ENCODE measurements at places on chromosomes 13 and 19.

DNA sequence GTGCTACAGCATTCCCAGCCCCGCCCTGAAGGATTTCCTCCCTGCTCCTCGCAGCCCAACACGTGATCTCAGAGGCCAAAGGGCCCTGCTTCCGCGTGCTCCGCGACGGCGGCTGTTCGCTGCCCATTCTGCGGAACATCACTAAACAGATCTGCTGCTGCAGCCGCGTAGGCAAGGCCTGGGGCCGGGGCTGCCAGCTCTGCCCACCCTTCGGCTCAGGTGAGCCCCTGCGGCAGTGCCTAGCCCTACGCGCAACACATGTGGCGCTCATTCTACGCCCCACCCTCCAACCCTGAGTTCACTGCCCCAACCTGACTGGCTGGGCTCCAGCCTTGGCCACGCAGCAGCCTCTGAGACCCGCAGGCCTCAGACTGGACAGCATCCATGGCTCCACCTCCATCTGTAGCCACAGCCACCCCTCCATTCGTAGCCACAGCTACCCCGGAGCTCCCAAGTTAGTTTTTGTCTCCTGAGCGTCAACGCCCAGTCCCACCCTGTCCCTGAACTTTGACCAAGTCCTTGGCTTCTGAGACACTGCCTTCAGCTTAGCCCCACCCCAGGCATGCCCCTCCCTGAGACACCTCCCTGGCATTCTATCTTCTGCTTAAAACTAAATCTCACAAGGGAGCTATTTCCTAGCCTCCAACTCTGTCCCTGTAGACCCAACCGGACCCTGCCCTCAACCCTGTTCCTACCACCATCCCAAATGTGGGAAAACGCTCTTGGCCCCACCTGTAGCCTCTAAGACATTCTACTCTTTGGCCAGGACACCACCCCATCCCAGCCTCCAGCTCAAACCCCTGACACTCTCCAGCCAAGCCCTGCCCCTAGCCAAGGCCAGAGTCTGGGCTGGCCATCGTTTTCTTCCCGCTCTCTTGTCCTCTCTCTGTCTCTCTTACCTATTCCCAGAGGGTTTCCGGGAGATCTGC is 6.4 kb downstream of the LTBP4 start:
- no peak for DNase-seq

DNA sequence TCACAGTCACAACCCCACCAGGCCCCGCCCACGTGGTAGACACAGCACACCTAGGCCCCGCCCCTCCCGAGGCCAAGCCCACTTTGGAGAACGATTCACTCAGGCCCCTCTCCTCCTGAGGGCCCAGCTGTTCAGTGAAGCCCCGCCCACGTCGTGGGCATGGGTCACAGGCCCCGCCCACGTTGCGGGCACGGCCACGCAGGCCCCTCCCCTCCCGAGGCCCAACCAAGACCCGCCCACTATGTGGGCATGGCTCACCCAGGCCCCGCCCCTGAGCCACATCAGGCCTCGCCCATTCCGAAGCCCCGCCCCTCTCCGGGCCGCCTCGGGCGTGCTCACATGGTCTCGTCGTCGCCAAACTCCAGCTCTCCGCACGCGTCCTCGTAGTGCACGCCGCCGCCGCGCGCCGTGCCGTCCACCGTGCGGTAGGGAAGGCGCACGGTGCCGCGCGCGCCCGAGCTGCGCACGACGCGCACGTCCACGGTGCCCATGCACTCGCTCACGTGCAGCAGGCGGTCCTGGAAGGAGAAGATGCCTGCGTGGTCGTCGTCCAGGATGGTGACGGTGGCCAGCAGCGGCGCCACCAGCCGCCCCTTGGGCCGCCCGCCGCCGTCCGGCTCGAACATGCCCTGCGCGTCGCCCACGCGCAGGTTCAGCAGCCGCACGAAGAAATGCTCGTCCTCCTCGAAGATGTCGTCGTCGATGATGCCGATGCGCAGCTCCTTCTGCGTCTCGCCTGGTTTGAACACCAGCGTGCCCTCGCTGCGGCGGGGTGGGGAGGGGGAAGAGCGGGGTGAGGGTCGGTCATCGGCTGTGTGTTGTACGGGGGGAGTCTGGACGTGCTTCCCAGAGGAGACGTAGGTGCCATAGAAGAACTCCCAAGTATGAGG is 24.0 kb downstream of the SLC8A2 start:
- no peak for DNase-seq

GRCh38 chr19:8131517-8131916 is 17.9 kb downstream of the FBN3 start:
- no peak for DNase-seq

DNA sequence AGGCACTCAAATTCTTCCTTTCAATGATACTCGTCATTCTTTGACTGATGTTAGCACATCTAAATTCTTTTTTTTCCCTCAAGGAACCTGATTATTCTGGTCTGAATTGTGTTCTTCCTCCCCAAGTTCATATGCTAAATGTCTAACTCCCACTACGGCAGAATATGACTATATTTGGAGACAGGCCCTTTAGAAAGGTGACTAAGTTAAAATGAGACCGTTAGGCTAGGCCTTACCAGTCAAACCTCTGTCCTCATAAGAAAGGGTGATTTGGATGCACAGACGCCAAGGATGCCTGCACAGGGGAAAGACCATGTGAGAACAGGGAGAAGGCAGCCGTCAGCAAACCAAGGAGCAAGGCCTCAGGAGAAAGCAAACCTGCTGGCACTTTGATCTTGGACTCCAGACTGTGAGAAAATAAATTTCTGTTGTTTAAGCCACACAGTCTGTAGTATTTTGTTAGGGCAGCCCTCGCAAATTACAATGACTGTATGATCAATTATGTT is 13.1 kb upstream of the FOXO1 start:
- DNase-seq = no peak

DNA sequence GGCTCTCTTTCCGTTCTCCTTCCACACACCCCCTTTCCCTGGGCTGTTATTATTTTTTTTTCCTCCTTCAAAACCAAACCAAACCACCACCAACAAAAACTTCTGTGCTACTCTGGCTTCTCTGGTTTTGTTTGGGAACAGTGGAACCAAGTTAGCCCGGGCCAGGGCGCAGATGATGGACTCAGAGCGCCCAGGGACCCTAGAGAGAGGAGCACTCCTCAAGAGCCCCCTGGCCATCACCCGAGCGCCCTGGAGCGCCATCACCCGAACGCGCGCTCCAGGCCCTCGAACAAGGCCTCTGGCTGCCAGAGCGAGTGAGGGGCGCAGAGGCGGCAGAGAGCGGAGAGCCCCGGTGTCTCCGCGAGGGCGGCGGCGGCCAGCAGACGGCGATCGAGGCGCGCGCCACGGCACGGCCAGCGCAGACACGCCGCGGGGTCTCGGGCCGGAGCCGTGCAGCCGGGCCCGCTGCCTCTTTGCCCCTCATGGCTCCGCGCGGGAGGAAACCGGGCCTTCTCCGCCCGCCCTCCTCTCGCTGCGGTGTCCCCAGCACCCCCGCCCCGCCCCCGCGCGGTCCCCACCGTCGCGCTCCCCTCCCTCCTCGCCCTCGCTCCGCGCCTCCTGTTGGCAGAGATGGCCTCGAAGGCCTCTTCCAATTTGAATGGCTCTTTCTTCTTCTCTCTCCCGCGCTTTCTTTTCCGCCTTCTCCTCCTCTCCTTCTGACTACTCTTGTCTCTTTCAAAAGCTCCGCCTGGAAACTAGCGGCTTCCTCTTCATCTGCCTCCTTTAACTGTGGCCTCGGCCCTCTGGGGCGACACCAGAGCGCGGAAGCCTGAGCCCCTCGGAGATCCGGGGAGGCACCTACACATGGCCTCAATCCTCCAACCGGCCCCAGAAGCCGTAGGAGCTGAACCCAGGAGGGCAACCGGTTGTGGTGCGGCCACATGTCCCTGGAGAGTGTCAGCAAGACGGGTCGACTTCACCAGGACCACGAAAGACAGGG is 4.1 kb upstream of the SOX1 start:
- DNase-seq = no peak

- no peak for DNase-seq
These were observed 10.5 kb upstream of the KLK4 start for GRCh38 chr19:50921426-50922316.

DNA sequence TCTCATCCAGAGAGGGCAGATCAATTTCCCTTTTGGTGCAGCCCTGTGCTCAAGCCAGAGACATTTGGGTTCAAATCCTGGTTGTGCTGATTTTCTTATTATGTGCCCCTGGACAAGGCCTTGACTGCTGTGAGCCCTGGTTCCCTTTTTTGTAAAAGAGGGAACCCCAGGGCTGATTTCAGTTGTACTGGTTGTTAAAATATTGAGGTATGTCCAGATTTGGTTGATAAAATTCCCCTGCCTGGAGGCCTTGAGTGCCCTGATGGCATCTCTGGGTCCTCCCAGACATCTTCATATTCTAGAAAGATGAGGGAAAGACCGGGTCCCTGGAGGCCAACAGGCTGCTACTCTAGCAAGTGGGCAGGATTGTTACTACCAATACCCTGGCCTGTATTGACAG is 14.4 kb upstream of the PLAUR start:
- no peak for DNase-seq

- no peak for DNase-seq
These were observed 169.8 kb downstream of the SPRY2 start for GRCh38 chr13:80171096-80171495.

GRCh38 chr13:63149375-63149774 is 1733.7 kb upstream of the PCDH20 start:
- DNase-seq = no peak

GRCh38 chr19:19207637-19208572 is 3.9 kb upstream of the NCAN start:
- DNase-seq = no peak

Data from cortex of kidney (tissue), 1 donor.